Stimulated activated CD4-positive, alpha-beta T cell treated with anti-CD3 and anti-CD28 coated beads, Interleukin-12 subunit alpha, Interleukin-12 subunit beta, amount 100 ng/mL, for 24 hours (primary cell): ENCODE measurements at places on chromosomes 5 and 9.

DNA sequence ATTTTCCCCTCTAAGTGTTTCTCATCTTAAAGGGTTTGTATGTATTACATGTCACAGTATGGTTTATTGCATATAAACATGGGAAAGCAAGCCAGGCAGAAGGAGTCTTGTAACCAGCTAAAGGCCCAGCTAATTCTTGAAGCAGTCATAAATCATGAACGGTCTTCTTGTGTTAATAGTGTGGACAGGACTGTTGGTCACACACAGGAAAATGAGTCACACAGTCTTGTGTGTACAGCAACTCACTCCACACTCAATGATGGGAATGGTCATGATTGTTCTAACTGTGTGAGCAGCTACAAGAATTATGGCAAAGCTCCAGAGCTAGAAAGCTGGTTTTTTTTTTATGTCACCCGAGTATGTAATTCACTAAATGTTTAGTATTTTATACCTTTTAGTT, 123.9 kb downstream of the GHR start:
- DNase-seq = no peak

GRCh38 chr9:70979966-70980365, 141.5 kb downstream of the TRPM3 start:
- no peak for DNase-seq

GRCh38 chr9:89383030-89383720, 64.9 kb downstream of the SECISBP2 start:
- DNase-seq = no peak

DNA sequence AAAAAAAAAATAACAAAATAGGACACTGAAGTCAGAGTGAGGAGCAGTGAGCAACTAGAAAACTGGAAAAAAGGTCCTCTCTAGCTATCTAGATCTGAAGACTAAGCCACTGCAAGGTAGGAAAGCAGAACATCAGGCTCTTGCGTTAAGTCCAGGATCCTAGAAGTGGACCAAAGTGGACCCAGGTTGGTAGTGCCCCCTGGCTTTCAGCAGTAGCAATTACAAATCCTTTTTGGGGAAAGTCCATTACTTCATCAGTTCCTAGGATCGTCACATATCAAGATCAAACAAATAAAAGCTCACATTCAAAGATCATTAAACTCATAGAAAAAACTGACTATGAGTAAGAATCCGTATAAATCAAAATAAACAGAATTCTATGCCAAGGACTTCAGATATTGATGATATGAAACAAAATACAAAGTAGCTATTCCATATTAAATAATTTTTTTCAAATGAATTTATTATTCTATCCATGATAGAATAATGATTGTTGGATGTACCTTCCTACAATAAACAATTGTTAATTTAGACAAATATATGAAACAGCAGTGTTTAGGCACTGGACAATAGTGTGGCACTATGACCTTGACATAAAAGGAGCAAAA, 6.5 kb upstream of the RICTOR start:
- no peak for DNase-seq

- no peak for DNase-seq
Measured at GRCh38 chr9:100865111-100865510, 163.4 kb upstream of the PLPPR1 start.

GRCh38 chr5:143116814-143117213, 286.7 kb downstream of the NR3C1 start:
- DNase-seq = no peak

DNA sequence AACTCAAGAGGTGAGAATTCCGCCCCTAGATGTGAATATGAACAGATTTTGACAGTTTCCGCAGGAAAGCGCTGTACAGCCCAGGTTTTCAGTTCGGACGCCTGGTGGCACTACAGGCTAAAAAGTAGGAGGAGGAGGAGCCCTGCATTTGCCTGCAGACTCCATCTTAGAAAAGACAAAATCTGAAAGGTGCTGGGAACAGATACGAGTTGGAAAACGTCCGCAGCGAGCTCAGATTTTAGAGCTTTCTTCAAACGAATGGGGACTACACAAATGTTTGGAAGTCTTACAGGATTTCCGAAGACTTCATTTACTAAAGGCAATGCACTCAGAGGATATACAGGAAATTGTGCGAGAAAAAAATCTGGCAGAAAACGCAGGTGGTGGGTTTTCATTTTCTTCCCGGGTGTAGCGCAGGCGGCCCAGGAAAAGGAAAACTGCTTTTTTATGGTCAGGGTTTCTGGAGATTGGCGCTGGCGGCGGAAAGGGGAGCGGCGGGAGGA, 9.9 kb upstream of the PCDHB2 start:
- DNase-seq = peak; percentile 12

- DNase-seq = peak; percentile 91
Measured at GRCh38 chr5:79990598-79991507, at the start of gene MTX3. Gene MTX3 (minus strand): TSS chr5:79991262. CDS start chr5:79991238, 24 bp downstream.

GRCh38 chr5:61162832-61163567, 732 bp upstream of the SMIM15 start:
- DNase-seq = no peak

GRCh38 chr5:1497795-1498622, 25.8 kb downstream of the LPCAT1 start:
- no peak for DNase-seq

DNA sequence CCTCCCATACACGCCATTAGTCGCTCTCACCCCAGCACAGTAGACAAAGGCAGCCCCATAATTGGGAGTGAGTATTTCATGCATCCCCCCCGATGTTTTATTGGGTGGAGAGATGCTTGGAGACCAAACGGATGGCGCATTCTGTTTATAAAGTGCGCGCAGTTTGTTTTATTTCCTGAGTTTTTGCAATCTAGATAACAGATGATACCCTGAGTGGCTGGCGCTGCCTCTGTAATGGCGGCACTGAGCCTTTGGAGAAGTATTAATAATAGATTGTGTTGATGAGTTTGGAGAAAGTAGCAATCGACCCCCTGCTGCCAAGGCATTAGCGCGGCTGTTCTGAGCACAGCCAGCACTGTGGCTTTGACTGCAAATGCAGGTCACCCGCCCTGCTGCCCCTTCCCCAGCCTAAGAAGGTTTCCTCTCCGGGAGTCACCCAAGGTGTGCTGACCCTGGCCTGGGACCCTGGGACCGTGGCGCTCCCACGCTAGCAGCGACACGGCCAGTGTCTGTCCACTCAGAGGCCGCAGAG, 74.3 kb downstream of the LMX1B start:
- no peak for DNase-seq

DNA sequence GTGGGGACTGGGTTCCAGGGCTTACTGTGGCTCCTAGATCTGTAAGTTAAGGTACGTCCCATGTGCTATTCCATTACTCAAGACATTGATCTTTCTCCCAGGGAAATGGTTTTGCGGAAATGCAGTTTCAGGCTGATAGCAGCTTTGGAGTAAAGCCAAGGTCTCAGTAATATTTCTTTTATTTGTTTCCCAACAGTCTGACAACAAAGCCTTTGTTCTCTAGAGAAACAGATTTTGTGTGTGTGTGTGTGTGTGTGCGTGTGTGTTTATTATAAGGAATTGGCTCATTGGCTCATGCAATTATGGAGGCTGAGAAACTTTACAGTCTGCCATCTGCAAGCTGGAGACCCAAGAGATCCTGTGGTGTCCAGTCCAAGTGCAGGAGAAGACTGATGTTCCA, 12.1 kb upstream of the POC5 start:
- no peak for DNase-seq

DNA sequence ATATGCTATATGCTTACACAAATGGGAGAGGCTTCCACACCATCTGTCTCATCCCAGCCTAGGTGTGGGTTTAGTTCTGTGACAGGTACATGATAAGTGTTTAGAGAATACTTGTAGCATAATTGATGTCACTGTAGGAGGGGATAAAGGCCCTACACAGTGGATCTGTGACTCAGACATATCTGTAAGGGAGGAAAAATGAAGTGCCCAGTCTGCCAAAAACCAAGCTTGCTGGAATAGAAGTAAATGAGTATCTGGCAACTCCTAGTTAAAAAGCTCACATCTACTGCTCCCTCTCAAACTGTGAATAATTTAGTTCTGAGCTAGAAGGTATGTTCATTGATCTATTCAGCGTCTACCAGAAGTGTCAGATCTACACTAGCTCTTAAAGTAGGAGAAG, 38.9 kb upstream of the FAM174A start:
- no peak for DNase-seq

DNA sequence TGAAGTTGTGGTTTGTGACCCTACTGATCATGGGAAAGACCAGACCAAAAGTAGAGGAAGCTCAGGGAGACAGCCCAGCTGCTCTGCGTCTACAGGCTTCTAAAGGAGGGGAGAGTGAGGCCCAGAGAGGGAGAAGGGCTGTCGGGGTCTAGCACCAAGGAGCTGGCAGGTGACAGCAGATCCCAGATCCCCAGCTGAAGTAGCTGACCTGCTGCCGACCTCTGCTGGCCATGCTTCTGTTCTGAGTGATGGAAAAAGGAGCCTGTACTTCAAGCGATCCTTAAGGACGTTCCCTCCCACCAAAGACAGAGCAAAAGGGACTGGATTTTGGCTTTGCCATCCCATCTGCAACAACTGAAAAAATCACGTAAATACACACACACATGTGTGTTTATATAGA, 22.7 kb upstream of the QSOX2 start:
- DNase-seq = no peak

DNA sequence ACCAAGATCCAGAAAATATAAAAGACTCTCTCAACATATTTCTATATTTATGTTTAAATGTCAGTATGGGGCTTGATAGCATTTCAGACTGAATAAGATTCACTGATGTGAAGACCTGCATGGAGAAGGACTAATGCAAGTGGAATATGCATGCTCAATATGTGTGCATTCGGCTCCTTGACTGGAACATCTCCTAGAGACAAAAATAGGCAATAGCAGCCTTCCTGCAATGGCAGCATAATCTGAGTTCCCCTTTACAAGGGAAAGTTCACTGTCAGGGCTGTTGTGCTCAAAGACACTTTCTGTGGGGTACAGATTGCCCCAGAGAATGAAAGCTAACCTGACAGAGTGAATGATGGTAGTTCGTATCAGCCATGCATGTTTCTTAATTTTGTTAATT, 42.4 kb downstream of the STARD4 start:
- no peak for DNase-seq

DNA sequence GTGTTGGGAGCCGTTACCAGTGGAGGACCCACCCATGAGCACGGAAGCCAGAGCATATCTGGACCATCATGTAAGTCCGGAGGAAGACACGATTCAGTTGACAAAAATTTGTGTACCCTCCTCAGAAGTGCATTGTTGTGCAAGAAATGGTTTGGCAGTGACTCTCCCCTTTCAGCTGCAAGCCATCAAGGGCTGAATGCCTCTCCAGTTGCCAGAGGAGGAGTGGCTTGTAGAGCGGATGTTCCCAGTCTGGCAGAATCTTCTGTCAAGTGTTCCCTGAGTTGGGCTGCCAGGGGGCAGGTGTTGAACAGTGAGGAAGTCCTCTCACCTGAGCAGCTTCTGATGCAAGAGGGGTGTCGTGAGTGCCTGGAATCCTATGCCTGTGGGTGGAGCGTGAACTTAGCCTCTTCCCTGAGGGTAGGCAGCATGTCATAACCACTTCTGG, 27.6 kb upstream of the CDKN2AIPNL start:
- DNase-seq = no peak

- no peak for DNase-seq
Measured at GRCh38 chr9:34374905-34375552, 1.7 kb downstream of the MYORG start.

- no peak for DNase-seq
Measured at GRCh38 chr5:115977096-115977495, 14.8 kb downstream of the LVRN start.

GRCh38 chr5:134606726-134607125, 25.9 kb downstream of the SAR1B start:
- DNase-seq = no peak

GRCh38 chr5:43514471-43514815, 505 bp downstream of the C5orf34 start:
- no peak for DNase-seq

GRCh38 chr9:93567271-93567959, 9.0 kb upstream of the PHF2 start:
- DNase-seq = no peak

- DNase-seq = no peak
Measured at GRCh38 chr5:74035521-74035937, 409.5 kb downstream of the ARHGEF28 start.

- DNase-seq = no peak
Measured at GRCh38 chr5:9894571-9895301, 264.6 kb upstream of the TAS2R1 start.

DNA sequence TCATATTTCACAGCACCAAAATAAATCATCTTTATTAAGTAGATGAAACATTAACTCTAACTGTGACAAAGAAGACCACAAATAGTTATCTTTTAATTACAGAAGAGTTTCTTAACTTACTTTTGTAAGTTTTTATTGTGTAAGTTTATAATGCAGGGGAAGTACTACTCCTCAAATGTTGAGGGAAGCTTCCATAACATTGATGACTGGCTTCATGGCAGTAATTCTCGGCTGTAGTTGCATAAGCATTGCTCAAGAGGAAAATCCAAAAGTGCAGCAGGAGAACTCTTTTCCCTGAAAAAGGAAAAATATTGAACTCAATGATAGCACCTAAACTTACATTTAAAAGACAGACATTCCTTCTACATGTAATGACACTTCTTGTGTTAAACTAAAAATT, 4.6 kb downstream of the TSLP start:
- no peak for DNase-seq
